ENCODE measurements at places on chromosomes 11 and 22.

- DNase-seq: no peak
Measured at GRCh38 chr11:121884626-121885025, 231.4 kb downstream of the BLID start.

DNA sequence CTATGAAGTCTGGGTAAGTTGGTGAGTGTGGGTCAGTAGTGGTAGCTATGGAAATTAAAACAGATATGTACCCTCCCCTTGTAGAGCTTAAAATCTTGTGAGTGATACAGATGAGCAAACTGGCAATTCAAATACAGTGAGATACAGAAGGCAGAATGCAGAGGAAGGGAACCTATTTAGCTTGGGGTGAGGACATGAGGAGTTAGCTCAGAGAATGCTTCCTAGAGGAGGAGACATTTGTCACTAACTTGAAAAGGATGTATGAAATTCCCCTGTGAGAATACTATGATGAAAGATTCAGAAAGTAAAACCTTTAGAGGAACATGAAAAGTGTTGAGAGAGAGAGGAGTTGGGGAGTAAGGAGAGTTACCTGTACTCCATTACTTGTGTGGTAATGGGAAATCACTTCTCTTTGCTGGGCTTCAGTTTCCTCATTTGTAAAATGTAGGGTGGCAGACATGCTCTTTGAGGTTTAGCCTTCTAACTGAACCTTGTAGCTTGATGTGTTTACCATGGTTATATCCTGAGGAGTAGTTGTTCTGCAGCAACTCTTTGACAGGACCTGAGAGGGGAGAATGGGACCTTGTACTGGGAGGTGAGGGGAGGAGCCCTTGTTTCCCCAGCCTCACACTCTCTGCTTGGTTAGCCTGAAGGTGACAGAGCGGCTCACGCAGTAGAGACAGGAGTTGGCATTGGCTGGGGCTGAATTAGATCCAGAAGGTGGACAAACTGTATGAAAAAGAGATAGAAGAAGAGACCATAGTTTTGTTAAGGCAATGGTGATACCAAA lies 17.9 kb downstream of the SWAP70 start:
- no peak for DNase-seq

- no peak for DNase-seq
Measured at GRCh38 chr11:67163006-67163405, 43.9 kb downstream of the KDM2A start.

DNA sequence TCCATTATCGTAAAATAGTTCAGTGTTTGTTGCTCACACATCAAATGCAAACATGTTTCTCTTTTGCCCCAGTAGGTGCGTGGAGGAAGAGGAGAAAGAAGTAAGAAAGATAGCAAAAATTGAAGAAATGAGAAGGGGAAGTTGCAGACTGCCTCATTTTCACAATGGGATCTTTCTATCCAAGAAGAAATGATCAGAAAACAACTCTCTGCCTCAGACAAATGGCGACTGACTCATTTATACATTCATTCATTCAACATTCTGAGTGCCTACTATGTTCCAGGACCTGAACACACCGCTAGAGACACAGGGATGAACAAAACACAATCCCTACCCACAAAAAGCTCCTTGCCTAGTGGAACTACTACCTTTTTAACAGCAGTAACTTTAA lies 367 bp downstream of the HPS5 start:
- no peak for DNase-seq

DNA sequence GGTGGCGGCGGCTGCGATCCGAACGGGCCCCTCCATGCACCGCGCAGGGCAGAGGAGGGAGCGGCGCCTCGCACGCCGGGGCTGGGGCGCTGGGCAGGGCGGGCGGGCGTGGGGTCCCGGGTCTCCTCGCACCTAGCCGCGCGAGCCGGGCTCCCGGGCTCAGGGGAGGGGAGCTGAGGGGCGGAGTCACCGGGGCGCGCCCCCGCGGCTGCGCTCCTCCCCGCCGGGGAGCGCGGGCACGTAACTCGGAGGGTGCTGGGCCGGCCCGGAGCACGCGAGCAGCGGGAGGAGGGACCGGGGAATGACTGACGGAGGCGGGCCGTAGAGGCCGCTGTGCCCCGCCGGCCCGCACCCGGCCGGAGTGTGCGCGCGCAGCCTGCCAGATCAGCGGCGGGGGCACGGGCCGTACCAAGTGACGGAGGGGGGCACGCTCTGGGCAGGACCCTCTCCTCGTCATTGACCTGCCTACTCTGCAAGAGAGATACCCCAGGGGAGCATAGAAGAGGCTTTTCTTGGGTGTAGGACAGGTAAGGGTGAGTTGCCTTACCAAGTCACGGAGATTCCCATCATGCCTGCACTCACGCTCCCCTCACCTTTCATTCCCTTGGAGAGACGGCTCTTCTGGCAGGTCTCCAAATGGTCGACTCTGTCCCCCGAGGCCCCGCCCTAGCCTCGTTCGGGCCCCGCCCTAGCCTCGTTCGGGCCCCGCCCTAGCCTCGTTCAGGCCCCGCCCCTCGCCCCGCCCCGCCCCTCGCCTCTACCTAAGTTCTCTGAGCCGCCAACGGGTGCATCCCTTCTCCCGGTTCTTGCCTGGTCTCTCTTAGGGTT lies at the start of gene CDON:
TSS of gene CDON (minus strand) at position 188 of the 828 bp plus-strand sequence. CDS start 39,390 bp downstream, outside the sequence.
- DNase-seq: peak; percentile 92

- peak; percentile 41 for DNase-seq
Measured at GRCh38 chr11:540583-541432, 3.5 kb downstream of the LRRC56 start.

- no peak for DNase-seq
Measured at GRCh38 chr22:28815111-28815510, 14.7 kb upstream of the XBP1 start.

GRCh38 chr22:46444390-46444854 lies 93.0 kb downstream of the CELSR1 start:
- DNase-seq: no peak

- no peak for DNase-seq
Measured at GRCh38 chr11:19703211-19703610, 9.4 kb upstream of the NAV2 start.

GRCh38 chr22:42472671-42473070 lies 40.5 kb upstream of the NFAM1 start:
- DNase-seq: no peak

DNA sequence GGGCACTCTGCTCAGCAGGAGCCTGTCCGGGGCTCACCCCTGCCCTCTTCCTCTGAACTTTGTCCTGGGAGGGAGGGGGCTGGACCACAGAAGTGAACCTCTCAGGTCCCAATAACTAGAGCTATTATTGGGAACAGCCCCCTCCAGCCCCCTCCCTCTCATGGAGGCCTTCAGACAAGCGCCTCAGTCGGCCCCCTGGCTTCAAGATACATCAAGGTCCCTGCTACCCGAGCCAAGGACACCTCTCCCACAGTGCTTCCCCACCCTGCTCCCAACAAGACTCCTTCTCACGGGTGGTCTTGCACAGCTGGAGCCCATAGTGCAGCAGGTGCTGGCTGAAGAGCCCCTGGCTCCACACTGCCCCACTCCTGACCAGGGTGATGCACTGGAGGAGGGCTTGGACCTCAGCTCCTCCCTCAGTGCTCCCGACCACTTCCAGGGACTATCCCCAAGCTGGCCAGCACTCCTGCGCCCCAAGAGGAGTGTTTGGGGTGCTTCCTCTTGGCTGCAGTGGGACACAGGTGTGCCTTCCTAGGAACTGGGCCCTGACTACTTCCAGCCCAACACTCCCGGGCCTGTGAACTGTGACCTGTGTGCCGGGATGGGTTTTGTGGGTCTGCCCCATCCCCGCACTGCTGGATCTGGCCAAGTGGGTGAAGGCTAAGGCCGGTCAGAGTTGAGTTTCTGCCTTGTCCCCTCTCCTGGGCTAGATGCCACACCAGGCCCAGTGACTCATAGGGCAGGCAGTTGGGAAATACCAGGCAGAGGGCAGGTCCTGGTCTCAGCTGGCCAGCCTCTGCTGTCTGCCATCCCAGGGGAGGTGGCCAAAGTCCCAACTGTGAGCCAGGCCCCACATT lies 2.2 kb downstream of the PNPLA2 start:
- DNase-seq: no peak

GRCh38 chr11:35539256-35539655 lies 13.8 kb upstream of the PAMR1 start:
- no peak for DNase-seq

GRCh38 chr11:95699631-95700470 lies 89.7 kb downstream of the FAM76B start:
- no peak for DNase-seq

DNA sequence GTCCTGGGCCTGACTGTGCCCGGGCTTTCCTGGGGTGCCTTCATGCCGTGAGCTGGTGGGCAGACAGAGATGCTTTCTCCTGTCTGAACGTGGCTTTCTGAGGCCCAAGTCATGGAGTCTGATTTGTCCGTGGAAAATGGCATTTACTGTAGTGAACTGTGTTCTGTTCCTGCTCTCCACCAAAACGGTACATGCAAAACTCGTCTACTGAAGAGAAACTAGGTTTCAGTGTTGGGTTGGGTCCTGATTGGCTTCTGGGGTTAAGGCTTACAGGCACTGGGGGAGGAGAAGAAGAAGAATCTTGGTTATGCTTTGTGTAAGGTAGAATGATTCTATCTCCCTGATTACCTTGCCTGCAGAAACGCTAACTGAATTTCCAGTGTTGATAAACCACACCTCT lies 541.7 kb downstream of the NTM start:
- DNase-seq: no peak

DNA sequence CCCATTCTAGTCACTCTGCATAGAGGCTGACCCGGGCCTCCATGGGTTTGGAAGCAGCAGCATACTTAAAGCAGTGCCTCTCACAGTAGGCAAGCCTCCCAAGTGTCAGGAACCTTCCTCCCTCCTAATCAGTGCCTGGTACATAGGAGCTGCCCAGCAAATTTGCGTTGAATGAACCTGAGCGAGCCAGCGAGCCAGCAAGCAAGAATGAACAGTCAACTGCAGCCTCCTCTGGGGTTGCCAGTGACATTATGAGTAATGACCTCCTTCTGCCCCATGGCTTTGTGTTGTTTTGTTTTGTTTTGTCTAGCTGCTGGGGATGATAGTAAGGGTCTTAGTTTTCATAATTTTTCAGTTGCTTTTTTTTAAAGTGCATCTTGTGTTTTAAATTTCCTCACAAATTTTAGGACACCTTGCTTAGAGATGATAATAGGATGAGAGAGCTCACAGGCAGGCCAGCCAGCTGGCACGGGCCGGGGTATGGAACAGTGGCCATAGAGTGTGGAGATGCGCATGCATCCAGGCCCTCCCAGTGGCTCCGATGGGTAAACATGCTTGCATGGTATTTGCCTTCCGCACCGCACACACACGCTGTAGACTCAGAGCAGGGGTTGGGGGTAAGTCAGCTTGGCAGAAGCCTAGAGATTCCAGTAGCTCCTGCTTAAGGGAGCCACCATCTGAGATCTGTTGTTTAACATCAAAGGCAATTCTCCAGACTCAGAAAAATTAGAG lies 36.1 kb downstream of the TTC12 start:
- DNase-seq: no peak

DNA sequence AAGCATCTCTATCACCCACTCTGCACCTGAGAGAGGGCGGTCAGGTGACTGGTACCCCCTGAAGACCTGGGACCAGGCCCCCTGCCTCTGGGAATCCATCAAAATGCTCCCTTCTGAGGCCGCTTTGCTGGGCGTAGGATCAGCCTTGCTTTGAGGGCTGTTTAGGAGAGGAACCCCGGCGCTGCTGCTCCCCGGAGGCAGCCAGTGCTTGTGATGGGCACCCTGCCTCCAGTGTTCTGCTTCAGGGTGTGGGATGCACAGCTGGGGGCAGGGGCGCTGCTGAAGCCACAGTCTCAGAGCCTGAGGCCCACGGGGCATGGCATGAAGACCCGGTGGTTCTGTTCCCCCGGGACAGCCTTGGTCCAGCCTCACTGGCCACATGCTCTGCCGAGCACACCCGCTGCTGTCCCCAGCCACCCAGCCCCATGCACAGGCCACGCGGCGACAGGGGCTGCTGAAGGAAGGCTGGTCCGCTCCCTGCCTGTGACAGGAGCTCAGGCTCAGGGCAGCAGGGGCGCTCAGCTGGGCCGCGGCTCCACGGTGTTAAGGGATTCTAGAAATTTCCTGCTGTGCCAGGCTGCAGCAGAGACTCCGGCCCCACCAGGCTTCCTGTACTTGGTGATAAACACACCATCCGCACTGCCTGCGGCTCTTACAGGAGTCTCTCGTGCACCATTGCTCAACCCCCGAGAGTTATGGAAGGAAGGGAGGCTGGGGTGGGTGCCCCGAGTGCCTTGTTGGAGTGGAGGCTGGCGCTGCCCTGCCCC lies 91.0 kb downstream of the KCNQ1 start:
- DNase-seq: no peak

DNA sequence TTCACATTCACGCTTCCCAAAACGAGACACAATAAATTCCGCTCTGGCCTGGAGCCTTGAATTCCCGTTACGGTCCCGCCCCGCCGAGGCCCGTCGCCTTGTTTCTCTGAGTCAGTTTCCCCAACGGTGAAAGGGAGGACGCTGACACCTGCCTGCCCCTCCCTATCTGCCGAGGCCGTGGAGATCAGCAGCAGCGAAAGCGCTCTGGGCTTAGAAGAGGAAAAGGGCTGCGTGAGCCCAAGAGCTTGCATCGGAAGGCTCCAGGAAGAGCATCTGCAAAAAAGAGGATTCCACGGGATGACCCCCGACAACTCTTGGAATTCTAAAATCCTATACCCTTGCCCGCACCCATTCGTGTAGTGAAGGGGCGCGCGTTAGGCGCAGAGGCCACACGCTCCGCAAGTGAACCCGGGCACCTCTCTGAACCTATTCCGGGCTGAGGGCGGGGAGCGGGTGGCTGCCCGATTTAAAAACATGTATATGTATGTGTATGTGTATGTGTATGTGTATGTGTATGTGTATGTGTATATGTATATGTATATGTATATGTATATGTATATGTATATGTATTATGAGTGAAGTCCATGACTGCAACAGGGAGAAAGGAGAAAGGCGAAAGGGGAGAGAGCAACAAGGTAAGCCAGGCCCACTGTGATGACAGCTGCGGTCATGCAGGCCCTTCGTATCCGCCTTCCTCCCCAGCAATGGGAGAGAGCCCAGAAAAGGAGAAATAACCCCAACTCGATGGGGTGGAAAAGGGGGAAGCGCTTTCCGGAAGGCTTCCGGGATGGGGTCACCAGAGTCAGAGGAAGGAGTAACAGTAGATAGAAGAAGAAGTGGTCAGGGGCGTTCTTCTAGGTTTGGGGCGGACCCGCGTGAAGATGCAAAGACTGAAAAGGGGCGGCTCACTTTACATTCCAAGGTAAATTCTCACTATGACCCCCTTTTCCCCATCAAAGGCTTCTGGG lies 948 bp upstream of the MRTFA start:
- DNase-seq: peak; percentile 73

GRCh38 chr11:60842668-60843600 lies 1.0 kb downstream of the CCDC86 start:
- DNase-seq: no peak

DNA sequence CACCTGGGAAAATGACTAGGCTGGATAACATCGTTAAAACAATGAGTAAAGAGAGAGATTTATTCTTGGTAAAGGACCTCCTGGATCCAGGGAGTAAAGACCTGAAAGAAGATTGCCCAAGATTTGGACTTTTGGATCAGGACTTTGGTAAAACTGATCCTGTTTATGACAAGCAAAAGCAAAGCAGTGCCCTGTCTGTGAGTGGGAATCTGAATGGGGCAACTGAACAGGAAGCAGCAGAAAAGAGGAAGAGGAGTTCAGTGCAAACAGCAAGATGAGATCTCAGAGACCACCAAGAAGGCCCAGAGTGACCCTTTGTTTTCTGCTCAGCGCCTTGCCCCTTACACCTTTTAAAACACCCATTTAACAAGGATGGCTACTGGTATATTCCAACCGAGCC lies 122.0 kb downstream of the VPREB1 start:
- no peak for DNase-seq

All from activated CD8-positive, alpha-beta memory T cell treated with anti-CD3 and anti-CD28 coated beads, Interleukin-2, amount 10 ng/mL, durations not matched to agents 7 days and 5 days (primary cell).